Right lung (tissue), 10 donors: ENCODE measurements at places on chromosomes 5 and 9. TPM values are rescaled to one million over a fixed set of nuclear protein-coding genes. Genes with fewer than 3 reads are reported as not detected.

DNA sequence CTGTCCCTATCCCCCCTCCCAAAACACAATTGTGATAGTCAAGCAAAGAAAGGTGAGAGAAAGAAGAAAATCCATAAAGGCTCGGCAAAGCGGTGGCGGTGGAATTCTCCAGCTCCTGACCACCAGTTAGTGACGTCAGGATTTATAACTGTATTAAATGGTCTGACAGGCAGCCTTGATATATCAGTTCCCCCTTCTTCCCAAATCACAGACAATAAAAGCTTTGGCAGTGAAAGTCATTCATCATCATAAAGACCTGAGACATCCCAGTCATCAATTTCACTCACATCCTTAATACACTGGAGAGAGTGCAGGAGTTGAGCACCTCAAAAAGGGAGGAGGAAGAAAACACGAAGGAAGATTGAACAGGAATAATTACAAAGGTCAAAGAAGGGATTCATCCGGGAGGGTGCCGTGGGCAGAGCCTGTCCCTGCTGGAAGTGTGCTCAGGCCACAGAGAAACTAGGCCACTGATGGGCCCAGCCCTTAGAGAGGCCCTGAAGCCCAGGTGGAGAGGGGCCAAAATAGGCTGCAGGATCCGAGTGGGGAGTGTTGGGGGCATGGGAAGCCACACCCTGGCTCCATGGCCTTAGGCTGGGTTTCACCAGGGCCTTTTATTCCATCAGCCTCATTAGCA lies 131.9 kb downstream of the PAX5 start:
- no peak for DNase-seq

PCA3 gene
- polyA plus RNA-seq: 0.73 TPM

GRCh38 chr9:92562461-92562967 lies 26.7 kb upstream of the ECM2 start:
- no peak for DNase-seq

DNA sequence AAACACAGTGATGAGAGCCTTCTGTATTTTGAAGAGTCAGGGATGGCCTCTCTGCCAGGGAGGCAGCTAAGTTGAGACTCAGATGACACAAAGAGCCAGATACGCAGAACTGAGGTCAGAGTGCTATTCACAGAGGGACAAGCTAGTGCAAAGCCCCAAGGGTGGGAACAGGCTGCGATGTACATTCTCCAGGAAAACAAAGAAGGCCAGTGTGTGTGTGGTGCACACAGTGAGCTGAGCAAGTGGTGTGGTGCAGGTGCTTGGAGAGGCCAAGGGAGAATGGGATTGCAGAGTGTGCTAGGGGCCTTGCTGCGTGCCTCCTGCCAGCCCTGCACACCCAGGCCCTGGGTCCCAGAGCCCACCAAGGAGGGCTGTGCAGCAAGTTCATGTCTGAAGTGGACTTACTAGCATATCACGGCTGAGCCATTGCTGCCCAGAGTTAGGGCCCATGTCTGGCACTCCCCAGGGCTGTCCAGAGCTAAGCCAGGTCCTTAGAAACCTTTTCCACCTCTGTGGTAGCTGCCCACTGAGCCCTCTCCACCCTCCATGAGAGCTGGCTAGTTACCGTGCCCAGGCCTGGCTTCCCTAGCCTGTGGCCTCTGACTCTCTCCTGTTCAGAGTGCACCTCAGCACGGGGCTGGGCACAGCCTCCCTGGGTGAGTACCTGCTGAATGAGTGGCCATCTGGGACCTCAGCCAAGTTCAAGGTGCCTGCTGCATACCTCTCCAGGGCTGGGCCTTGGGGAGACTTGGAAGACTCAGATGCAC lies 9.3 kb downstream of the SLC25A48 start:
- no peak for DNase-seq

HSPB3 gene
- polyA plus RNA-seq: not detected

DNA sequence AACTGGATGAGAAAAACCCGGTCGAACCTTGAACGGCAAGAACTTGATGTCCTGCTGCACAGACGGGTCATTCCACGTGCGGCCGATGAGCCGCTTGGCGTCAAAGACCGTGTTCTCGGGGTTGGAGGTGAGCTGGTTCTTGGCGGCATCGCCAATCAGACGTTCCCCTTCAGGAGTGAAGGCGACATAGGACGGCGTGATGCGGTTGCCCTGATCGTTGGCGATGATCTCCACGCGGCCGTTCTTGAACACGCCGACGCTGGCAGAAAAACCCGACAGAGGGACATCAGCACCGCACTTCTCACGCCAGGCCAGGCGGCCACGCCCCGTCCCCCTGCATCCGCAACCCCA lies 519 bp downstream of the HSPA5 start:
- no peak for DNase-seq

GRCh38 chr5:127926974-127927373 lies 156.6 kb upstream of the SLC12A2 start:
- DNase-seq: no peak
